ENCODE measurements at places on chromosomes 6 and 20.

DNA sequence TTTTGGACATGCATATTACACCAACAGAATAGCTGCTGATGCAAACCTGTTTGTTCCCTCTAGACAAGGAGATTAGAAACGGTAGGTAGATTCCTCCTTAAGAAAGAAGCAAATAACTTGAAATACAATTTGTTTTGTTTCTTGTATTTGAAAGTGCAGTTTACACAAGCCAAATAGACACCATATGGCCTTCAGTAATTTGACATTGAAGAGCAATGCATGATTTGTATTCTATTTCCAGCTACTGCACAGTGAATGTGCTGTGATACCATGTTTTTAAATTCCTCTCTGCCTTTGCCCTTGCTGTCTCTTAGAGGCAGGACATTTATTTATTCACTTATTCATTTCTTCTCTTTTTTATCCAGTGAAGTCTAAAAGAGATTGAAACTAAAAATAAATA, 31.9 kb upstream of the ANKEF1 start:
- DNase-seq = peak; percentile 30

DNA sequence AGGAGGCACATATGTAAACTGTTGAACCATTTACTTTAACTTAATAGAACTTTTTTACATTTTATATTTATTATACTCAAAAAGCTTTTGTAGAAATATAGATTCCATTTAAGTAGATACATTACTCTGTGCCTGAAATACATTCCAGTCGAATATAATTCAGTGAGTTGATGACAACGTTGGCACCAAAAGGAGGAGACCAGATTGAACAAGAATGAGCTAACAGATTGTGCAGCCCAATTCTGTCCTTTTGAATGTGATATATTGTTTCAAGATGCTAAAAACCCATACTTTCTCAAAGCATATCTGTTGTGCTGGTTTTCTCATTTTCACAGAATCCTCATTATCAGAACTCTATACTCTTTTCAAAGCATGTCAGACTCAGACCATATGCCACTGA, 147.4 kb upstream of the SIM1 start:
- DNase-seq = peak; percentile 10

GRCh38 chr20:44616604-44616964, 34.2 kb downstream of the PKIG start:
- DNase-seq = no peak

GRCh38 chr20:23009636-23010035, 25.5 kb upstream of the SSTR4 start:
- DNase-seq = no peak

- no peak for DNase-seq
Measured at GRCh38 chr6:113805173-113805790, 51.9 kb upstream of the MARCKS start.

- no peak for DNase-seq
Measured at GRCh38 chr20:8837396-8837795, 231.5 kb upstream of the PLCB4 start.

DNA sequence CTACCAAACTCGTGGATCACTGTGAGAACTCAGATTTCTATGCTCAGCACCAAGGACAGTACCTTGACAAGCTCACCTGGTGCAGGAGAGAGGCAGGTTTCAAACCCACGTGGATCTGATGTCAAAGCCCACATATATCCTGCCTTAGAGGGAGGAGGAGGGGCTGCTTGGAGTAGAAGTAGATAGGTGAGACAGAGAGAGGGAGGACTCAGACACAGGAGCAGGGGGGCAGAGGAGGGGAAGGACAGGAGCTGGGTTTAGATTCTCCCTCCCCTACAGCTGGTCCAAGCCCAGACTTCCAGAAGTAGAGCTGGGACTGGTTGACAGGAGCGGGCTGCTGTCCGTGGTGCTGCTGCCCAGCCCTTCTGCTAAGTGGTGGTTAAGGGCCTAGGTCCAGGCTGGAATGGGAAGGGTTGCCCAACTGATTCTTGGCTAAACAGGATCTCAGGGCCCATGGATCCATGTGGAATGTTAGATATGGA, 77.5 kb downstream of the CDH22 start:
- no peak for DNase-seq

DNA sequence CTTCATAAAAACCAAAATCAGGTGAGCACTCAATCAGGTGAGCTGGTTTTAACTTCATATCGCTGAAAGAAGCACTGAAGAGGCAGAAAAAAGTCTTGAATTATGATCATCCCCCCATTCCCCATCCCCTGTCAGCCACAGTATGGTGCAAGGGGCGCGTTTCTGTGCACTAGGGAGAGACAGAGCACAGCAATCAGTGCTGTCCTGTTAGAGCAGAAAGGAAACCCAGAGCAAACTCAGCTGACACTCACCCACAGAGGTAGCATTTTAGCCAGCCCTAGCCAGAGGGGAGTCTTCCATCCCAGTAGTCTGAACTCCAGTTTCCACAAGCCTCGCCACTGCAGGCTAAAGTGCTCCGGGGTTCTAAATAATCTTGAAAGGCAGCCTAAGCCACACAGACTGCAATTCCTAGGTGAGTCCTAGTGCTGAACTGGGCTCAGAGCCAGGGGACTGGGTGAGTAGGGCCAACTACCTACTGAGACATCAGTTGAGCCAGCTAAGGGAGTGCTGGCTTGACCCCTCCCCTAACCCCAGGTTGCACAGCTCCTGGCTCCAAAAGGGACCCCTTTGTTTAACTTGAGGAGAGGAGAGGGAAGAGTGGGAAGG, 1352.6 kb upstream of the GJE1 start:
- no peak for DNase-seq

- DNase-seq = no peak
Measured at GRCh38 chr6:81987293-81987692, 234.8 kb upstream of the TENT5A start.

- no peak for DNase-seq
Measured at GRCh38 chr20:58169450-58169849, 59.0 kb downstream of the ANKRD60 start.

- DNase-seq = no peak
Measured at GRCh38 chr6:16922282-16922681, 161.0 kb upstream of the ATXN1 start.

- DNase-seq = no peak
Measured at GRCh38 chr20:16939051-16939450, 190.9 kb downstream of the OTOR start.

DNA sequence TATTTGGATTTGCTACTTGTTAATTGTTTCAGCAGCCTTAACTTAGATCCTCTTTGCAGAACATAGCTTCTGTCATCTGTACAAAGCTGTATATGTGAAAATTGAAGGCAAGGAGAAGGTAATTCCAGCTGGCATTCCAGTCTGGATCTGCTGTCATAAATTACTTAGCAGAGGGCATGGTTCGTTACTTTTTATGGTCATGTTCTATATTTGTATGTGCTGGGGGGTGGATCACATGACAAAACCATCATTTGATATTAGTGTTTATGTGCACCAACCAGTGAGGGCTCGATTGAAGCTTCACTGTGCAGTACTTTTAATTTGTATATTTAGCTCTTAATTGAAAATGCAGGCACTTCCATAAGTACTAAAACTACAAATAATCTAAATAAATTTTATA, 80.2 kb downstream of the CAP2 start:
- peak; percentile 86 for DNase-seq

GRCh38 chr6:156068881-156069280, 613.2 kb upstream of the NOX3 start:
- DNase-seq = peak; percentile 1

- no peak for DNase-seq
Measured at GRCh38 chr6:150586850-150587359, 12.8 kb upstream of the PLEKHG1 start.

GRCh38 chr6:39341352-39341751, 18.9 kb upstream of the KCNK16 start:
- no peak for DNase-seq

GRCh38 chr6:99501762-99502161, 13.5 kb downstream of the USP45 start:
- DNase-seq = no peak

DNA sequence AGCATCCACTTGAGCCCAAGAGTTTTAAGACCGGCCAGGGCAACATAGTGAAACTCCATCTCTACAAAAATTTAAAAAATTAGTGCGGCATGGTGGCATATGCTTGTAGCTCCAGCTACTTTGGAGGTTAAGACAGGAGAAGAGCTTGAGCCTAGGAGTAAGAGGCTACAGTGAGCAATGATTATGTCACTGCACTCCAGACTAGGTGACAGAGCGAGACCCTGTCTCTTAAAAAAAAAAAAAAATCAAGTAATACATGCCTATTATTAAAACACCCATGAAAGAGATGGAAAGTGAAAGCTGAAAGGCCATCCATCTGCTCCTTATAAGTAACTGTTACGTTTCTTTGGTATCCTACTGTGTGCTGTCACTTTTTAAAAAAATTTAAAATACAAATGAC, 66.4 kb downstream of the FKBP5 start:
- DNase-seq = no peak

DNA sequence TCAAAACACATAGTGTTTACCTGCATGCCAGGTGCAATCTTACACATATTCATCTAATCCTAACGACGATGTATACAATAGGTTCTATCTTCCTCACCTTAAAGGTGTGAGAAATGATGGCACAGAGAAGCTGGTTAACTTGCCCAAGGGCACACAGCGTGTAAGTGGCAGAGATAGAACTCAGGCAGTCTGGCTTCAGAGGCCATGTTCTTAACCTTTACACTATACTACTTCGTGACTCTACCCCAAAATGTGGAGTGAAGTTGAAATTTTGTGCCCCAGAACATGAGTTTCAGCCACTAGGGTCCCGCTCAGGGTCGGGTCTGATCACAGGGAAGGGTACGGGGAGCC, 584 bp downstream of the VPS52 start:
- DNase-seq = no peak

GRCh38 chr6:54096811-54097210, 14.4 kb upstream of the MLIP start:
- no peak for DNase-seq

GRCh38 chr6:110965629-110966229, 7.2 kb downstream of the GTF3C6 start:
- no peak for DNase-seq

GRCh38 chr20:46773680-46774079, 64.2 kb downstream of the SLC2A10 start:
- no peak for DNase-seq

- no peak for DNase-seq
Measured at GRCh38 chr6:82045965-82046756, 201.4 kb downstream of the IBTK start.

DNA sequence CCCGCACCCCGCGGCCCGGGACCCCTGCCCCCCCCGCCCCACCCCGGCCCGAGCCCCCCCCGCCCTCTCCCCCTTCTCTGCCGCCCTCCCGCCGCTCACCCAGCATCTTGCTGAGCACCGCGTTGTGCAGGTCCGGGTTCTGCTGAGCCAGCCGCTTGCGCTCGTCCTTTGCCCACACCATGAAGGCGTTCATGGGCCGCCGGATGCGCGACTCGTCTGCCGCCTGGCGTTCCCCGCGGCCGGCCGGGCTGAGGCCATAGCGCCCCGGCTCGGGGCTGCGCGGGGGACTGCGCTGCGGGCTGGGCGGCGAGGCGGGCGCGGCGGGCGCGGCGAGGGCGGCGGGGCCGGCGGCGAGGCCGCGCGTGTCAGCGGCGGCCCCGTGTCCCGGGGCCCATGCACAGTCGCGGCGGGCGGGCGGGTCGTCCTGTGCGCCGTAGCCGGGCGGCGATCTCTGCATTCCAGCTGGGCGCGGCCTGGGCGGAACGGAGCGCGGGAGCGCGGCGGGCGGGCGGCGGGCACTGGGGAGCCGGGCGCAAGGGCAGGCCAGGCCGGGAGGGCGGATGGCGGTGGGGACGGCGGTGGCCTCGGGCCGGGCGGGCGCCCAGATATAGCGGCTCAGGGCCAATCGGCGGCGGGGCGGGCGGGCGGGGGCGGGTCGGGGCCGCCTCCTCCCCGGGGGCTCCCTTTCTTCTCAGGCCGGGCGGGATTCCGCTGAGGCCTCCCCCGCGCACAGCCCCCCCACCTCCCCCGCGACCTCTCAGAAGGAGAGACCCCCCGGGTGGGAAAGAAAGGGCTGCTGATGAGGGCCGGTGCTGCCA, at the start of gene SOX18:
Gene SOX18 (minus strand): TSS at position 580 of the 818 bp plus-strand sequence. CDS start 123 bp downstream, at position 457.
- no peak for DNase-seq

DNA sequence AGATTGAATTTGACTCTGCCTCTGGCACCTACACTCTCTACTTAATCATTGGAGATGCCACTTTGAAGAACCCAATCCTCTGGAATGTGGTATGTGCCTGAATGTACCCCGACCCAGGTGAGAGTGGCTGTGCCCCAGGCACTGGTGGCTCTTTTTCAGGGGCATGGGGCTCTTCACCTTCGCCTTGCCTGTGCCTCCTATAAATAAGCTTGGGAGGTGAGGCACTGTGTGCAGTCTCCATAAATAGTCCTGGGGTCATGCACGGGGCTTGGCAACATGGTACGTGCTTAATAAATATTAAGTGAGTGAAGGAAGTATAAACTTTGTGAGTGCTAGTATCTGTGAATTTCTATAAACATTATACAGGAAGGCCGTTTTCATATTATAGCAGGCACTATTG, 33.0 kb downstream of the GHRH start:
- no peak for DNase-seq

- no peak for DNase-seq
Measured at GRCh38 chr20:32626407-32626806, 41.3 kb upstream of the NOL4L start.

DNA sequence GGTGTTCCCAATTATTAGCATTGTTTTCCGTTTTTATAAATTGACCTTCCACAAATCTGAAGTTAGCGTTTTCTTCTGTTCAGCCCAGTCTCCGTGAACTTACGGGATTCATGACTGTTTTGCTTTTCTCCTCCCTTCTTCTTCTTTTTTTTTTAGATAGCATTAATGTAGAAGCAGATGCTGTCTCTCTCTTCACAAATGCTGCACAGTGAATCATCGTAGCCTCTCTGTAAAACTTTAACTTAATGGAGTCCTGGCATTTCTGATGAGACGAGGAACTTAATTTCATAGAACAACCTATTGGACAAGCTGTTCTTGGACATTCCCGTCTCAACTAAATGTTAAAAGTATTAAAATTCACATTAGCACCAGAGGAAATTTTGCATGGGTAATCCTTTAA, 138.0 kb upstream of the EEF1E1 start:
- DNase-seq = no peak

DNA sequence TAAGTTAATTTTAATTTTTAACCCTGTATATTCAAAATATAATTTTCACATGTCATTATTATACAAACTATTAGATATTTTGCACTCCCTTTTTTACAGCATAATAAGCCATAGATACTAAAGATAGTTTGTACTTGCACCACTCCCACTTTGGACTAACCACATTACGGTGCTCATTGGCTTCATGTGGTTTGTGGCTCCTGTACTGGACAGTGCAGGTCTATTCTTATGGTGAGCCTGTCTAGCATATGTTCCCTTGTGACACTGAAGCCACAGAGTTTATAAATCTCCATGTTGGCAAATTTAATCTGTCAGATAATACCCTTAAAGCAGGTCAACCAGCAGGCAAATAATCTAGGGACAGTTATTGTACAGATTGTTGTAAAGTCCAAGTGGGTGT, 354.4 kb upstream of the KCNQ5 start:
- no peak for DNase-seq

- no peak for DNase-seq
Measured at GRCh38 chr6:169849396-169849795, 98.0 kb downstream of the ERMARD start.
